GM19239 (cell line): ENCODE measurements at places on chromosomes 3 and 15.

GRCh38 chr15:101090428-101090790 is 161.4 kb downstream of the CHSY1 start:
- no peak for DNase-seq

DNA sequence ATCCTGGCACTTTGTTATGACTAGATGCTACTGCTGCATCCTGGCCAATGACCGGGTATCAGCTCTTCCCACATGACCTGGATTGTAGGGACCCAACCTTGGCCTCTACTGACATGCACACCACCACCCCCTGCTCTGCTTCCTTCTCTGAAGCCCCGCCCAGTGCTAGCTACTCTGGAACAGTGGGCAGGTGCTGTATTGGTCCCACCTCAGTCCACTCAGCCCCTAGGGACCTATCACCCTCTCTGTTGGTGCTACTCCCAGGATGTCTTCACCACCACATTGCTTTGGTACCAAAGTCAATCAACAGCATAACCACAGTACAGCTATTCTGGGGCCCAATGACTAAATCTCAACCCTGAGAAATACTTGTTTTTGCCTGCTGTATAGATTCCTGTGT is 170.2 kb upstream of the PRICKLE2 start:
- no peak for DNase-seq

DNA sequence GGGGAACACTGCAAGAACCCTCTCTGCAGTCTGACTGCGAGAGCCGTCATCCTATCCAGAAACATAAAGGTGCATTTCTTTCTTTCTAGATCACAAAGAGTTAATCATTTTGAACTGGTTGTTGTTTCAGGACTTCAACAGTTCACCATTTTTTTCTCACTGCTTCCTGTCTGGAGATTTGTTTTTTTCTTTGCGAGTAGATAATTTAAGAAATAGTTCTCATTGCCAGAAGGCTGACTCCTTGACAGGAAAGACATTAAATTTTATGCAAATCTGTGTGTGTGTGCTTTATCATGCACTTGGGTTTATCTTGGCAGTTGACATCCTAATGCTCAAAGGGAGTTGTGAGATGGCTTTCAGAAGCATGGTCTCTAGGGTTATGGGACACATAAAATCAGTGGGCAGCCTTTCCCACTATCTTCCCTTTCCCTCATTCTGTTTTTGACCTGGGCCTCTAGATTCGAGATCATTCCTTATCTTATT is 123.5 kb upstream of the TBL1XR1 start:
- no peak for DNase-seq

- no peak for DNase-seq
Measured at GRCh38 chr15:71627188-71627587, 183.2 kb upstream of the NR2E3 start.

GRCh38 chr3:183539811-183540210 is 15.7 kb downstream of the KLHL6 start:
- DNase-seq = no peak

DNA sequence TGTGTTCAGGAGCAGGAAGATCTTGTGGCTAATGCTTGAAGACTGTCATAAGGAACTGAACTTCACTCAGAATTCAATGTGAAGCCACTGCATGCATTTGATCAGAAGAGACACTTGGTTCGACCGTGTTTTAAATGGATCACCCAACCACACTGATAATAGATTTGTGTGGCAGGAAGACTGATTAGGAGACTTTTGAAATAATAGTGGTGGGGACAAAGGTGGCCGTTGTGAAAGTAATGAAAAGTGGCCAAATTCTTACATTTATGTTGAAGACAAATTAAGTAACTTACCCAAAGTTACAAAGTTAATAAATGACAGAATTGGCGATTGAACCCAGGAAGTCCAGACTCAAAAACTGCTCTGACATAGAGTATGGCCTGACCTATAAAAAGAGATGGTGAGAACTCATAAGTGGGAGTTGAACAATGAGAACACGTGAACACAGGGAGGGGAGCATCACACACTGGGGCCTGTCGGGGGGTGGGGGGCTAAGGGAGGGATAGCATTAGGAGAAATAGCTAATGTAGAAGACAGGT is 286.9 kb upstream of the DNAJC19 start:
- no peak for DNase-seq

DNA sequence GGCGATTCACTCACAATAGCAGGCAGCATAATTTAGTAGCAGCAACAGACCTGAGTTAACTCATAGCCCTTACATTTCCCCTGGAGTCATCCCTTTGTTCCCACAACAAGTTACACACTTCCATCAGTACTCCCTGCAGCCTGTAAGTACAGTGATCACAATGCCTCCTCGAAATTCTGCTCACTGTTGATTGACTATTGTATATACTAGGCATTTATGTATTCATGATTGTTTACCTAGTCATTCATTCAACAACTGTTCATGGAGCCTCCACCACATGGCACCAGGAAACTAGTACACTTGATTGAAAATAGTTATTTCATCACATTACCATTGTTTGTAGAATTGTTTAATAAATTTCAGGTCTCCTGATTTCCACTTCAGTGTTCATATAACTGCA is 71.4 kb upstream of the P3H2 start:
- no peak for DNase-seq

- DNase-seq = no peak
Measured at GRCh38 chr15:44038755-44039191, 156.3 kb downstream of the FRMD5 start.
